NT2/D1 (cell line): ENCODE measurements at places on chromosomes 7 and 10.

GRCh38 chr7:46468753-46469356, 547.8 kb upstream of the IGFBP3 start:
- peak; percentile 9 for DNase-seq

DNA sequence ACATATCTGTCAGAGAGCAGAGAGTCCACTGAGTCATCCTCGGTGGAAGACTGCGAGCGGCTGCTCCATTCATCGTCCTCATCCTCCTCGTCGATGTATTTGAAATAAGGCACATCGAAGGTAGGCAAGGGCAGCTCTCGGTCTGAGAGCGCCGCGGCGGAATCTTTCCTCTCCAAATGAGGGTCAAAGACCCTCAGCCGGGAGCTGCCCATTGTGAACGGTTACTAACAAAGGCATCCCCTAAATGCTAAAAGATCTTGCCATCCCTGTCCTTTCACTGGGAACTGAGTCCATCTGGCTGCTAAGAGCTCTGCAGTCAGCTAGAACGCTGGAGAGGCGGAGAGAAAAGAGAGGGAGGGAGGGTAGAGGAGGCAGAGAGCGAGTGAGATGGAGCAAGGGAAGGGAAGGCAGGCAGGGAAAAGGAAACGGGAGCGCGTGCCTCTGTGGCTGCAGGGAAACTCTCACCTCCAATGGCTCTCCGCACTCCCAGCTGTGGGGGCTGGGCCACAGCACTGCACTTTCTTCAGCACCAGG, 163.4 kb downstream of the RAPGEF5 start:
- peak; percentile 81 for DNase-seq

DNA sequence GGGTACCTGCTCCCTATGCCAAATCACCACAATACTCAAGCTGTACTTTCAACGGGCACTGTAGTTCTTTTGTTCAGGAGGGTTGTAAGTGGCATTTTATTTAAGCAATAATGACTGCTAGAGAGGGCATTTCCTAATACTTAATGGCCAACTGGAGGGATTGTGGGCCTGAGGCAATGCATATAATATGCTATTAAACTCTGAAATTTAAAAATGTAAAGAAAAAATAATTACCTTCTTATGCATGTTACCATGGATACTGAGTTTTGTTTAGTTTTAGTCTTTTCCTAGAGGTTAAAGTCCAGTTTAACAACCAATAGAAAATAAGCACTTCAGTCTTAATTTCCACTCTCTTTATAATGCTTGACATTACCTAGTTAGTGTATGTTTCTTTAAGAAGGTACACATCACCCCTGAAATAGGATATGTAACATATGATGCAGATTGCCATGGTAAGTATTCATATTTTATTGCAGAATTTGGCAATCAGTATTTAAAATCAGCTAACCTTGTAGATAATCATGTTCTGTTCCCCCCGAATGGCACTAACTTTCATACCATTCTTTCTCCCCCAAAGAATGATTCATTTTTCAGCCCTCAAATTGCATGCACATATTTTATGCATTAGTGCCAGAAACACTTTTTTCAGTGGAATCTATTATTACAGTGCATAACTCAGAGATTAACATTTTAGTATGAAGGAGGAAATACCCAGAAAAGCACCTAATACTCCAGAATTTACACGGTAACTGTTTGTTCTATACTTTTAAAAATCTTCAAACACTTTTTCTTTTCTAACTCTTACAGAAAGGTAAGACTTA, 90.3 kb upstream of the ZNF438 start:
- no peak for DNase-seq

DNA sequence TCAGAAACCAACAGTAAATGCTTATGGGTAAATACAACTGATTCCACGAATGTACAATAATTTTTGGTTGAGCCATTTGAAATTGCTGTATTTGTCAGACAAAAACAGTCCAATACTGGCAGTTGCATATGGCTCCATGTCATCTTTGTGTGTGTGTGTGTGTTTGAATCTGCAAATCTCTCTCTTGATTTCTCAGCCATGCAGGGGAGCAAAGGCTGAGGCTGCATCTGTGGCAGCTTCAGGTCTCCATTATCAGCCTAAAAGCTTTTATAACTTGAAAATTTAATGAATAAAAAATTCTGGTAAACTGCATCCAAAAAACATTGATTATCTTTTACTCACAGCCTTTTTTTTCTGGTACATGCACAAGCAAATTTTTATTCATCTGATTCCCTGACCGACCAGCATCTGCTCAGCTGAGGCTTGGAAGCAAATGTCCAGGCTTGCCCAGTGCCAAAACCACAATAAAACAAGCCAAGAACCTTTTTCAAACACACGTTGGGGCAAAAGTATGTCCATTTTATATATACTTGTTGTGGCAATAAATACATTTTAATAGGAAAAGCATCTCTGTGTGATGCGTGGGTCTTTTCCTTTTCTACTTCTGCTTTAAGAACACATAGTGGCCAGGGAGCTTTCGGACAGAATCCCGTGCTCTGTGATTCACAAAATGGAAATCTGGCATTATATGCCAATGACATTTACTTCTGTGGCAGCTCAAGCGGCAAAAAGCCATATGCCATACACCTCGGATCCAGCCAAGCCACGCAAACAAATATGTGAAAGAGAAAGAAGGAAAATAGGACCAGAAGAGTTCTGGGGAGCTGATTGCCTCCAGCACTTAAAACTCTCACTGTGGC, 275.6 kb upstream of the AOAH start:
- no peak for DNase-seq
